Endodermal cell (in vitro differentiated cells): ENCODE measurements at places on chromosomes 3 and 15. TPM values are rescaled to one million over a fixed set of nuclear protein-coding genes. Genes with fewer than 3 reads are reported as not detected.
A peak's percentile ranks its signal among the peaks of the same experiment; 100 is the strongest.

GOLGA6L7 gene
- total RNA-seq: 0.42 TPM in 1 of 3 replicates, not detected in the others

NECTIN3 gene
- 6.7 to 16.4 TPM (median 14.2 TPM) in 3 replicates for total RNA-seq

CHRNA5 gene
- 14.0 and 16.4 TPM in 2 replicates for total RNA-seq

CYP1A2 gene
- not detected in 3 replicates for total RNA-seq

HDAC11 gene
- 14.0 and 17.0 TPM in 2 replicates for total RNA-seq

CTXND1 gene
- 0.04 and 0.05 TPM in 2 replicates for total RNA-seq

LRTM1 gene
- total RNA-seq: not detected in 2 replicates

GALNT15 gene
- 0.13 to 0.23 TPM in 2 of 3 replicates, not detected in the other for total RNA-seq

DNA sequence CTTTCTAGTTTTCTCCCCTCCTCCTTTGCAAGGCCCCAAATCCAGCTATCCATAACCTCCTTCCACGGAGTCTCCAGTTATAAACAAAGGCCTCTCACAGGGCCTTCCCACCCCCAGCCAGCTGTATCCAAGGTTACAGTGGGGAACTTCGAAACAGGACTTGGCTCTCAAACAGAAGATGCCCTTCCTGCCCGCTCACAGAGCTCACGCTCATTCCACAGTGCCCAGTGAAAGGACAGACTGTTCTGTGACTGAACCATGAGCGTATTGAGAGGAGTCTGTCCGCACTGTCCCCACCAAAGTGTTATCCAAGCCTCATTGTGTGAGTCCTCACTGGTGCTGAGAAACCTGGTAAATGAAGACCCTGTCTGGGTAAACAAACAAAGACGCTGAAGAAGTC is 35.4 kb downstream of the ARHGAP31 start:
- DNase-seq: no peak

DNA sequence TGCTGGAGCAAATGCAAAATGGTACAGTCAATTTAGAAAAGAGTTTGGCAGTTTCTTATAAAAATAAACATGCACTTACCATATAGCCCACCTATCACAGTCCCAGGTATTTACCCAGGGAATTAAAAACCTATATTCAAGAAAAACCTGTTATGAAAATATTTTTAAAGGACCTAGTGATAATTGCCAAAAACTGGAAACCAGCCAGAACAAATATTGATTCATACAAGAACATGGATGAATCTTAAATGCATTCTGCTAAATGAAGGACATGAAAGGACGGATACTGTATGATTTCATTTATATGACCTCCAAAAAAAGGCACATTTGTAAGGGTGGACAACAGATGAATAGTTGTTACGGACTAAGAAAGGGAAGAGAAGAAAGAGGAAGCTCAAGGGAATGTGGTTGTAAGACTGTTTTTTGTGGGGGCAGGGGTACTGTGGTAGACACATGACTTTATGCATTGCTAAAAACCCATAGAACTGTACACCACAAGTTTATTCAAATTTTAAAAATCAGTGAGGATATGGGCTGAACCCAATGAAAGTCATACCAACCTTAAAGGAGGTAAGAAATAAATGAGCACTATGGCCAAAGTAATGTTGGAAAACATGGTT is 61.0 kb downstream of the ZBBX start:
- DNase-seq: no peak

- no peak for DNase-seq
Measured at GRCh38 chr3:179735321-179735720, 82.5 kb downstream of the USP13 start.

GRCh38 chr3:67386451-67386850 is 268.0 kb downstream of the SUCLG2 start:
- no peak for DNase-seq

DNA sequence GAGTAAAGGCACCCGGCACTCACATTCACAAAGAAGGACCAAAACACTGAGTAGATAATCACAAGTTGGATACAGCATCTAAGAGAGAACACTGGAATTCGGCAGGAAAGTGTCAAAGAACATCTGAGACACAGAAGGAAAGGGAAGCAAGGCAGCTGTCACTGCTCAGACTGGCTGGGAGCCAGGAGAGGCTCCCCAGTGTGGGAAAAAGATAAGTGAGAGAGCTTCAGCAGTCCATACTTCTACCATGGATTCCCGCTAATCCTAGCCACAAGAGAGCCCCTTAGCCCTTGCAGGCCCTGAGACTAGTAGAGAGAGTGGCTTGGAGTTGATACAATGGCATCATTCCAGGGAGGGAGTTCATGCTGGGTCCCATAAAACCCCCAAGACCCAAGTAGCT is 36.7 kb upstream of the CP start:
- DNase-seq: no peak

DNA sequence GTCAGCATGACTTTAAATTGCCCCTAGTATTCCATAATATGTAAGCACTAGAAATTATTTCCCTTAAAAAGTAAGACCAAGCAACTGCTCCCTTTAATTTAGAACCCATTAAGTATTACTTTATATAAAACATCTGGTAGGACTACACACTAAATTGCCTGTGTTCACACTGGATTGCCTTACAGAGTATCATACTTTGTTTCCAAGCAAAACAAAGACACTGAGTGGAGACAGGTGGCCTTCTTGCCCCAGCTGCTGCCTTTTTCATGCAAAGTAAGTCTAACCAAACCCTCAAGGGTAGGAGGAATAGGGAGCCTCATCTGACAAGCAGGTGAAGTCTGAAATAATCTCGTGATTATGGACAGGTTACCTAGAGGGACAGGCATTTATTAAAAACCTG is 87.3 kb downstream of the PEX5L start:
- DNase-seq: no peak

DNA sequence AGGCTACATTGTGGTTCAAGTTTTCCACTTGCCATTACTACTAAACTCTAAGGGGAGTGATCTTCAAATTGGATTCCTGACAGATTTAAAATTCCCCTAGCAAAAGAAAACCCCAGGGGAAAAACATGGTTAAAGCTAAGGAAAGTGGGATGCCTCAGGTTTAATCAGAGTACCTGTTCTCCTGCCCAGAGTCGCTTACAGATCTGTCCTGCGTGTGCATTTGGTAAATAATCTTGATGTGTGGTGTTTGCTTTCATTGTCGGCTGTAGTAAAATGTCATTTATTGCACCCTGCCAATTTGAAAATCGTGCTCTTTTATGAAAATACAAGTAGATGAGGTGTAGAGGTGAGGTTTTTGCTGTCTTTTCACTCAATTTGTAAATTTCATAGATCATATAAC is 323.4 kb downstream of the PTPRG start:
- no peak for DNase-seq

- no peak for DNase-seq
Measured at GRCh38 chr3:23325466-23326065, 122.4 kb downstream of the UBE2E2 start.

- DNase-seq: no peak
Measured at GRCh38 chr3:108527109-108527508, 16.7 kb upstream of the MYH15 start.

DNA sequence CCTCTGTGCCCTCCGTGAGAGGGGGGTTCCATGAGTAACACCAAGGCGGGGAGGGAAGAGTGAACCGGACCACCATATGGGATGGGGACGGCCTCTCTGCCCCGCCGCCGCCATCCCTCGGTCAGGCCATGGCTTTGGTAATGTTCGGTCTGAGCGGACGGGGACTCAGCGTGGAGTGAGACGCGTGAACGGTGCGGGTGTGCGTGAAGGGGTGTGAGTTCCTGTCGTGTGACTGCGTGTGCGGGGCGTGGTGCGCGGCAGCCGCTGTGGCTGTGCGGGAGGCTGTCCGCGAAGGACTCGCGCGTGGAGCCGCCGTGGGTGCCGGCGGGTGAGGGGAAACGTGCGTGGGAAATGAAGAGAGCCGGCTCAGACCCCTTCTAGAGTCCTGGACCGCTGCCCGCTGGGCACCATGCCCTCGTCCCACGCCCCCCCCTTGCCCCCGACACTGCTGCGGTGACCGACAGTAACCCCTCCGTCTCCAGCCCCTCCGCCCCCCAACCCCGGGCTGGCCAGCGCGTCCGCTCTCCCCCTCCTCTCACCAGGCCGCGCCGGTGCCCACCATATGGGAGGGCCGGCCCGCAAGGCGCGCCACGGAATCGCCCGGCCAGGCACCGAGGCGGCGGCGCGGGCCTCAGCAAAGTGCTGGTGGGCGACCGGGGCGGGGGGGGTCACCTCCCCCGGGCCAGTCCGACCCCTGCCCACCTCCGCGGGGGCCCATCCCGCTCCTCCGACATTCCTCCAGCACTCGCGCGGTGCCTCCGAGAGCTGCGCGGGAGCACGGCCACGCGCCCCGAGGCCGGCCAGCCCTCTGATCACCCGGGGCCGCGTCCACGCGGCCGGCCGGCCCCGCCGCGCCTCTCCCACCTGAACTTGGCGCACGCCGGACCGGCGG is 589 bp downstream of the KLF15 start:
- peak; percentile 63 for DNase-seq

DNA sequence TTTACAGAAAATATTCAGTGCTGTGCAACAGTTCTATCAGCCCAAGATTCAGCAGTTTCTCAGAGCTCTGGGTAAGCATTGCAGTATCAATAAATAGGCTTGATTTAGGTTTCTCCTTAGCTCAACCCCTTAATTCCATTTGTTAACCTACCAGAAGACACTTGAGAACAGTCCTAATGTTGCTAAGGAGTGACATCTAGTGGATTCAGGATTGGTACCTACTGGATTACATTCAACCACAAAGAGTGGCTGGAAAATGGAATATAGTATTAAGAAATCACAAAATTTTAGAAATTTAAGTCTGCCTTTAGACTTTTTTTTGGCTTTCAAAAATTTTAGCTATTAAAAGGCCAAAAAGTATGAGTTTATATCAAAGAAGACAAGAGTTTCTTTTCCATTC is 34.7 kb downstream of the POLG start:
- DNase-seq: no peak

DNA sequence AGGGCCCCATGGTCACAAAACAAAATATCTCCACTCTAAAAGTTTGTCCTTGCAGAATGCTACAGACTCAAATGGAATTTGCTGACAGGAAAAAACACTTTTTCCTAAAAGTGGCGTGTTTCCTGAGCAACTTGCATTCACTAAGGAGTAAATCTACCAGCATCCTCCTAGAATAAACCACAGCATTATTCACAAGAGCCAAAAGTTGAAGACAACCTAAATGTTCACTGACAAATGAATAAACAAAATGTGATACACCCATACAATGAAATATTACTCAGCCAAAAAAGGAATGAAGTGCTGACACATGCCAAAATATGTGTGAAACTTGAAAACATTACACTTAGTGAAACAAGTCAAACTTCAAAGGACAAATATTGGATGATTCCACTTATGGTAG is 28.9 kb downstream of the ITGB5 start:
- no peak for DNase-seq
